ENCODE measurements at places on chromosomes 2 and 18.

GRCh38 chr18:74990563-74991081 lies 218.3 kb downstream of the PTGR3 start:
- no peak for DNase-seq

DNA sequence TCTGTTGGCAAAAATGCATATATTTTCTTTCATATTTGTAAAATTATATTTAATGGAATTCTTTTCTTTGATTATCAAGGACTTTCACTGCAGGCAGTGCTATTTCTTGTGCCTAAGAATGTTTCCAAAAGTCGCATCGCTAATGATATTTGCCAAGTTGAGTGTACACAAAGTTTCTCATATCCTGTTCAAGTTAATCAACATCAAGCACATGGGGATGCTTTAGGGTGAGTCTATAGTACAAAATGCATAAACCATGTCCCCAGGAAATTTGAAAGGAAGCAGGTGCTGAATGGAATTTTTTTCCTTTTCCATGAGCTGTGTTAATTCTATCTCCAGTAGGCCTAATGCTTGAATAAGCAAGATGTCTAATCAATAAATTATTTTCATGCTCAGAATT lies 129.7 kb downstream of the GALNT1 start:
- no peak for DNase-seq

GRCh38 chr2:133109772-133110171 lies 439.8 kb upstream of the LYPD1 start:
- no peak for DNase-seq

DNA sequence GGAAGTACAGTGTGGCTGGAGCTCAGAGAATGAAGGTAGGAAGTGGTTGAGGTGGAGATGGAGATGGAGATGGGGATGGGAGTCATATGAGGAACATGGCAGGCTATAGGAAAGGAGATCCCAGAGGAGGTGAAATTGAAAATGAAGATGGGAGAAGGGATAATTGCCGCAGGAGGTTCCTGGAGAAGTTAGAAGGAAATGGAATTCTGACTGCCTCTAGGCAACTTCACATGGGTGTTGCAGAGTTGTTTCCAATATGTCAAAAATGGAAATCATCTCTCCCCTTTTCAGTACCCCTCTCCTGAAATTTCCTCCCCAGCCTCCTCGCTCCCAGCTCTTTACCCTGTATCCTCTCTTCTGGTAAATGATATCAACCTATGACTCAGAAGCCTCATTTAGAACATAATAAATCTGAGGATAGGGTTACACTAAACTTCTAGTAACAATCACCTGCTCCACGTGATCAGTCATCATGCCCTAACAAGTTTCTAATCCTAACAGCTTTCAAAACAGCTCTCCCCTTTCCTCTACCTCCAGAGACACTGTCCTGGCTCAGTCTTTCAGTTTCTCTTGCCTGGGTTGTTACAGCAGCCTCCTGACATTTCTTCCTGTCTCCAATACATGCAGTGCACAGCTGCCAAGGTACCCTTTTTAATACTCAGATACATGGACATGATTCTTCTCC lies 201.9 kb upstream of the RBMS1 start:
- DNase-seq, result no peak

DNA sequence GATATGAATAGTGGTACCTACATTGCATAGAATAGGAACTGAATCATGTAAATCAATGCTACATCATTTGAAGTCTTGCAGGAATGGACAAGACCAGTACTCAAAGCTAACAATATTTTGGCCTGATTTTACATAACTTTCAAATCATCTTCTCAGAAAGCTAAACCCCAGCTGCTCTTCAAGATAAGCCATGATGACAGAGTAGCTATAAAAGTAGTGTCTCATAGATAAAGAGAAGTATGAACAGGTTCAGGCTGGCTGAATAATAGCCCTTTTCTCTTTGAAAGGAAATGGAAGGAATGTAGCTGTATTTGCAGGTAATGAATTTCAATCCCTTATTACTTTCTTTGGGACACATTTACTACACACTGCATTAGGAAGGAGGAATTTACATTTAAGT lies 28.2 kb downstream of the TSPYL6 start:
- no peak for DNase-seq

DNA sequence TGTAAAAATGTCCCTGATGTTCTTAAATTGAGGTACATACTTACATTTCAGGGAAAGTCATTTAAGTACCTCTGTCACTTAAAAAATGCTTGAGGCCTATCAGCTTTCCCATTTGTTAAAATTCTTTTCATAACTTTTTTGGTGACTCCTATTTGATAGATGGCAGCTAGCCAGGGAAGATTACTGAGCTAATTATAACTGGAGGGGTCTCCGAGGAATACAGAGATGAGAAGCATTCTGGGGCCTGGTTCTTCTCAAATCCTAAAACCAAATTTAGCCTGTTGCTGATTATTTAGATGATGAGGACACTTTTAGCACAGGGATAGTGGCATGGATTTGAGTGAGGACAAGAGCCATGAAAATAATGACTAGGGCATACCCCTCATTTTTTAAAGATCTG lies 4.8 kb downstream of the UGP2 start:
- DNase-seq, result no peak

DNA sequence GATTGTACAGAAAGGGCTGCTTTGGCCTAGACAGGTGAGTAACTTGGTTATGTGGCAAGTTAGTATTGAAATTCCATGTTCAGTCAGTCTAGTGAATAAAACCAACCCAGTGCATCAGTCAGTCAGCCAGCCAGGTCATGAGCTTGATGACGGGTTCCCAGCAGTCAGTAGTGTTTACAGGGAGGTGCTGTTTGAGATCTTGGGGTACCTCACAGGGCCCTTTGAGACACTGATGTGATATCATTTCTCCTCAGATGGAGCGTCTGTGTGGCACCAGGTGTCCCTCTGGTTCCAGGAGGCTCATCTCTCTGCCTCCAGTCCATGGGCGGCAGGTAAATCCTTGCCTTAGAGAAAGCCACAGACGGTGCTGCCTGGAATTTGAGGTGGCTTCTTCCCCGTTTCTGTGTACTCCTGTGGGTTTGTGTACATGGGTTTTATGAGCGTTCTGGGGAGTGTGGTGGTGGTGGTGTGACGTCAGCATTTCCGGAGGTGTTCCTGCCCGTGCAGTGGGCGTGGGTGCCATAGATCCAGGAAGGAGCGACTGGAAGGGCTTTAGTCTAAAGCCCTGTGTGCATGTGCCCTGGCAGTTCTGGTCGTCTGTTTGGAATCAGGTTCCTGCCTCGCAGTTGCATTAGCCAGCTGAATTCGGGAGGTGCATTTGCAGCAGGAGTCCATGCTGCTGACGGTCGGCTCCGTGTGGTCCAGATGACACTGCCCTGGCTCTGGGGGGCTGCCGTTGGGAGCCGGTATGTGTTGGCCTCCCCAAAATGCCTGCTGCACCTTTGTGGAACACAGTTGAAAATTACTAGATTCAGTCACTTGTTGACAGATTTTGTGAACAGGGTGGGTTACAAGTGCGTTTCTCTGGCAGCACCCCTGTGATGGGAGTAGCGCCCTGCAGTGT lies 2.1 kb downstream of the CTDP1 start:
- DNase-seq, result no peak

DNA sequence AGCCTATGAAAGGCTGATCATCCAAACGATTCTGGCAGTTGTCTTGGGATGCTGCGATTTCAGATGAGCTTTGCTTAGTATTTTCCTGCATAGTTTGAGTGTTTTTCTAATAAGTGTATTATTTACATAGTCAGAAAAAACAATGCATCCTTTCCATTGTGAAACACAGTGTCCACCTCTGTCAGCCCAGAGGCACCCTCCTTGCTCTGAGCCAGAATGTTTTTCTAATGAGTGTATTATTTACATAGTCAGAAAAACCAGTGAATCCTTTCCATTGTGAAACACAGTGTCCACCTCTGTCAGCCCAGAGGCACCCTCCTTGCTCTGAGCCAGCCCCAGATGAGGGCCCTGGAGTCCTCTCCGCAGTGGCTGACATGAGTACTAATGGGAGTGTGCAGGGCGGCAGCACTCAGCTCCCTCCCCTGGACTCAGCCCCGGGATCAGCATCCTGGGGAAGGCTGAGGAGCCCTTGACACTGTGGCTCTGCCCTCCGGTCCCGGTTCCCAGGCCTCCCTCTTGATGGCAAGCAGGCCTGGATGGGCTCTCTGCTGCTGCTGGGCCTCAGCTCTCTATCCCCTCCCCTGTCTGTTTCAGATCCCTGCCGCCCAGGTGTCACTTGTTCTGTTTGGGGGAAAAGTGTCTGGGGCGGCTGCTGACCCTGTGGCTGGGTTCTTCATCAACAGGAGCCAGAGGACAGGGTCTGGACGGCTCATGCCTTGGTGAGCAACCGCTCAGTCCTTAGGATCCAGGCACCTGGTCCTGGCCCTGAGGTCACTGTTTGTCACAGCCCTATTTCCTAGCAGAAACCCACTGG lies 5.9 kb downstream of the MFSD2B start:
- no peak for DNase-seq

- DNase-seq, result no peak
These were observed 62.8 kb downstream of the DCC start for GRCh38 chr18:52402814-52403213.

- no peak for DNase-seq
These were observed 493.0 kb downstream of the PLCL1 start for GRCh38 chr2:198297350-198297749.

DNA sequence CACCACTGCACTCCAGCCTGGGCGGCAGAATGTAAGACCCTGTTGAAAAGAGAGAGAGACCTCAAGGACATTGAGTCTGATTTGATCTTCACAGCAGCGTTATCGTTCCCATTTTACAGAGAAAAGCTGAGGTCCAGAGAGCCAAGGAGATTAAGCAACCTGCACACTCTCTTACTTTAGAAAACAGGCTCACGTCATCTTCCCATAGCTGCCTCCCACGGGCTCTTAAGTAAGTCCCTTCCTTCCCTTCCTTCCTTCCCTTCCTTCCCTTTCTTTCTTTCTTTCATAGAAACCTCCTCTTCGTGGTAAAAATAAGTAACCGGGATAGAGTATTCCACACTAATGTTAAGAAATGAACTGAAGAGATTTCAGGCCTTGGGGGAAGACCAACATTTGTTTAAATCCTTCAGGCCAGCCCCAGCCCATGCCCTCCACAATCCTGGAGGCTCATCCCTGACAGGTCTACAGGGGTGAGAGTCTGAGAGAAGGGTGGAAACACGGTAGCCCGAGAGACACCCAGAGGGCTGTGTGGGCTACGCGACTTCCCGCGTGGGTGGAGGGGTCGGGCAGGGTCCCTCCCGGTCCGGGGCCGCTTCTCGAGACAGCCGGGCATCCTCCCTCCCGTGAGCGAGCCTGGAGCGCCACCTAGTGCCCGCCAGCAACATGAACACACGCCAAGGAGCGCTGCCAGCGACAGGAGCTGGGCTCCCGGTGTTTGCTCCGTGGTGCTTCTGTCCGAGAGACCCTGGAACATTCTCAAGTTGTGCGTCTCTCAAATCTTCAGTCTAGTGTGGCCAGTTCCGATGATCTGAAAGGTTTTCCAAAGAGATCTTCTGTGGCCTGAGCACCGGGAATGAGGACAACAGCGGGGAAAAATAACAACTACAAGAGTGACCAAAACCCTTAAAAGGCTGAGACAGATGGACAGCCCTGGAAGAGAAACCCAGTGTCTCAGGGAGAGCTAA lies 160.3 kb downstream of the INO80D start:
- DNase-seq, result peak; percentile 61

GRCh38 chr2:223100061-223100511 lies 48.1 kb downstream of the KCNE4 start:
- DNase-seq, result no peak

GRCh38 chr2:225632351-225632750 lies 232.8 kb downstream of the NYAP2 start:
- no peak for DNase-seq

DNA sequence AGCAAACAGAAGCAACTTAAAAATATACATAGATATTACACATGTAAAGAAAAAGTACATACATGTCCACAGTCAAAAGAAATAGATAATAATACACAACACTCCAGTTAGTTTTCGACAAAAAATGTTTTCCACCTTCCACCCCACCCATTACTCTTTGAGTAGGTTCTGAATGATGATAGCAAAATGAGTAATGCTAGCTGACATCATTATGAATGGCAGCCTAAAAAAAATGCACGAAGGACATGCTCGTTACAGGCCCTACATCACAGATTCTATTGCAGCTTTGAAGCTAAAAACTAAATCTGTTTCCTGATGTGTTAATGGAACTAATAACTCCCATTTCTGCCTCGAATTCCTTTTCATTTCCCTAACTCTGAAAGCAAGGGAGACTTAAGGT lies 578.7 kb upstream of the NETO1 start:
- no peak for DNase-seq

DNA sequence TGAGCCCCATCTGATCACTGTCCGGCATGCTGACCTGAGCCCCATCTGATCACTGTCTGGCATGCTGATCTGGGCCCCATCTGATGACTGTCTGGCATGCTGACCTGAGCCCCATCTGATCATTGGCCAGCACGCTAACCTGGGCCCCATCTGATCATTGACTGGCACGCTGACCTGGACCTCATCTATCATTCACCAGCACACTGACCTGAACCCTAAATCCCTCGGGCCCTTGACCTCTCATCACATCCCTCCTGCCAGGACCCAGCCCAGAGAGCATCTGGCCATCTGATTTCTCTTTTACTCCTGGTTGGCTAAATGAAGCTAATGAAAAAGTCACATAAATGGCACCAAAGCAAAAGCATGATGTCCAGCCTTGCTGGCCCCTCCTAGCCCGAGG lies 207.1 kb downstream of the NDUFA10 start:
- no peak for DNase-seq

- DNase-seq, result no peak
These were observed 86.6 kb upstream of the APCDD1 start for GRCh38 chr18:10367836-10368235.

DNA sequence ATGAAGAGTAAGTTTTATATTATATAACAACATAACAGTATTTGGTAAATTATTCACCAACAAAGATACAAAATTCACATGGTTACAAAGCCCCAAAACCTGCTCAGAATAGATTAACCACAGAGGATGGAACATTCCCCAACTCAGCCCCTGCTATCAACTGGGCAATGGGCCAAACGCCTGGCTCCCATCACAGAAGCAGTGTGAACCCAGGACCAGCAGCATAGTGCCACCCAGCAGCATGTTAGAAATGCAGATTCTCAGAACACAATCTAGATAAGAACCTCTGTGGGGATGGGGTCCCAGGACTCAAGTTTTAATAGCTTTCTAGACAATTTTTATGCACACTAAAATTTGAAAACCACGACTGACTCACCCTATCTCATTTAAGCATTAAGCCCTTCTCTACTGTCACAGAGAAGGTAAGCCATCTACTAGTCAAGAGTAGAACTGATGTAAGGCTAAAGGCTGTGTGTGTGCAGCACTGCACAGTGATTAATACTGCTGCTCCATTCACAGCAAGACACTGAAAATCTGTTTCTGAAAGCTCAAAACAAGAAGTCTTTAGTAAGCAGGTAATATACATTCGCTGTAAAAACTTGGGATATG lies 15.2 kb downstream of the AFG3L2 start:
- no peak for DNase-seq

DNA sequence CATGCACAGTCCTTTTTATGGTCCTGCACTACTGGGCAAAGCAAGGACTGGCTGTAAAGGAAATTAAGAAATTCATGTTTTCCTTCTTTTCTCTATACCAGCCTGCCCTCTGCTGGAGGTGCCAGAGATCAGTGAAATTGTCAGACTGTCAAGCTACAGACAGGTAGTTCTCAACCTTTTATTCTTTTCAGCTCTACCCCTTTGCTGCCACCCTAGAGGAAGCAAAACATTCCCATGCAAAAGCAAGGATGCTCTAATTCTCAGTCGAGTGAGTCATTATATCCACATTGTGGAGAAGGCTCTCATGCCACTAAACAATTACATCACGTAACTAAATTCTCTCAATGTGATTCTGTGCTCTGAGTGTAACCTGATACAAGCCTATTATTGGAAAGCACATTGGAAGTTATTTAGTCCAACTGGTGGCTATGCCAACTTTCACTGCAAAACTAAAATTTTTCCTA lies 25.0 kb upstream of the RAPGEF4 start:
- DNase-seq, result no peak

- no peak for DNase-seq
These were observed 92.5 kb upstream of the NCK2 start for GRCh38 chr2:105652014-105652796.

Measured in iPS DF 6.9 (cell line).